Stomach (tissue), 19 donors: ENCODE measurements at places on chromosomes 4 and X. TPM values are rescaled to one million over a fixed set of nuclear protein-coding genes. Genes with fewer than 3 reads are reported as not detected.

GRCh38 chr4:139457318-139457717, 3.4 kb downstream of the RAB33B start:
- no peaks in the 10 kb centered on the region for H3K27me3 ChIP-seq
- no peaks in the 10 kb centered on the region for H3K36me3 ChIP-seq
- peak overlapping the region; percentile 14 for H3K27ac ChIP-seq
- peak; percentile 38 for DNase-seq
- peaks cover 63% of the 10 kb centered on the region for H3K4me1 ChIP-seq
- H3K4me3 ChIP-seq, result peak overlapping the region; percentile 78

GRCh38 chr4:77433418-77433733, 172.2 kb upstream of the CXCL13 start:
- H3K4me3 ChIP-seq, result no peak overlapping the region
- no peak for DNase-seq
- no peak overlapping the region for H3K27ac ChIP-seq
- H3K36me3 ChIP-seq, result no peaks in the 10 kb centered on the region
- no peaks in the 10 kb centered on the region for H3K27me3 ChIP-seq
- no peaks in the 10 kb centered on the region for H3K4me1 ChIP-seq

- no peak for DNase-seq
- peaks cover 46% of the 10 kb centered on the region for H3K36me3 ChIP-seq
- no peak overlapping the region for H3K27ac ChIP-seq
- no peaks in the 10 kb centered on the region for H3K4me1 ChIP-seq
- H3K4me3 ChIP-seq, result no peak overlapping the region
- no peaks in the 10 kb centered on the region for H3K27me3 ChIP-seq
Measured at GRCh38 chr4:94253036-94253435, 45.4 kb downstream of the SMARCAD1 start.

- H3K4me1 ChIP-seq, result no peaks in the 10 kb centered on the region
- no peak for DNase-seq
- no peaks in the 10 kb centered on the region for H3K27me3 ChIP-seq
- no peaks in the 10 kb centered on the region for H3K36me3 ChIP-seq
Measured at GRCh38 chr4:27828843-27829242, 968.2 kb downstream of the STIM2 start.

DNA sequence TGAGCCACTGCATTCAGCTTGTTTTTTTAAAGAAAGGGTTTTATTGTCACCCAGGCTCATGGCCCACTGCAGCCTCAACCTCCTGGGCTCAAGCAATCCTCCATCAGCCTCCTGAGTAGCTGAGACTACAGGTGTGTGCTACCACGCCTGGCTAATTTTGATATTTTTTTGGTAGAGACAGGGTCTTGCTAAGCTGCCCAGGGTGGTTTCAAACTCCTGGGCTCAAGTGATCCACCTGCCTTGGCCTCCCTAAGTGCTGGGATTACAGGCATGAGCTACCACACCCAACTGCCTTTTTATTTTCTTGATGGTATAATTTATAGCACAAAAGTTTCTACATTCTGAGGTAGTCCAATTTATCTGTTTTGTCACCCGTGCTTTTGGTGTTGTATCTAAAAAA, 38.9 kb downstream of the SAT1 start:
- no peak for DNase-seq
- no peak overlapping the region for H3K4me3 ChIP-seq
- H3K36me3 ChIP-seq, result no peaks in the 10 kb centered on the region
- peak overlapping the region; percentile 12 for H3K27ac ChIP-seq
- H3K27me3 ChIP-seq, result no peaks in the 10 kb centered on the region

- no peaks in the 10 kb centered on the region for H3K4me1 ChIP-seq
- DNase-seq, result no peak
- H3K4me3 ChIP-seq, result no peak overlapping the region
Measured at GRCh38 chrX:141662781-141663180, 35.8 kb downstream of the SPANXD start.

Gene SHROOM4
- 7.8 TPM for polyA plus RNA-seq

Gene CSAG1
- not detected for polyA plus RNA-seq

Gene UGT8
- 1.6 TPM for polyA plus RNA-seq
